ENCODE measurements at places on chromosomes 11 and 22.

GRCh38 chr11:123654566-123655081, at the start of gene SCN3B:
SCN3B (minus strand) TSS chr11:123654624; CDS start chr11:123653801, 823 bp downstream.
- peak; percentile 37 for DNase-seq

- DNase-seq = no peak
These were observed 13.2 kb upstream of the SHANK2 start for GRCh38 chr11:71265559-71266092.

DNA sequence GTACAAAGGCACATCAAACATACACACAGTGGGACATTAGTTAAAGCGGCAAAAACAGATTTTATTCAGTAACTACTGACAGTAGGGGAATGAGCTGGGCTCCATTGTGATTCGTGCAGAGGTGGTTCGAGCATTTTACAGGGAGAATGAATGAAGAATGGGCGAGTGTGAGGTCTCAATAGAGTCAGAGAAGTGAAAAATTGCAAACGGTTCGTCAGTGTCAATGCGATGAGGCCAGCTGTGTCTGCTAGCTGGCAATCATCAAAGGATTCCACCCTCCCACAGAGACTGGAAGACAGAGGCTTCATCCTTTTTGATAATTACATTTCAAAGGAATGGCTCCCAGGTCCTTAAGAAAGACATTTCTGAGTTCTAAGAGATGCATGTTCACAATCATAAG, 17.4 kb downstream of the OR4D9 start:
- no peak for DNase-seq

- no peak for DNase-seq
These were observed 195.0 kb upstream of the NECTIN1 start for GRCh38 chr11:119924017-119924416.

Measured in activated CD4-positive, alpha-beta T cell treated with anti-CD3 and anti-CD28 coated beads, Interleukin-2, amount 50 U/mL, for 48 hours (primary cell).